Foreskin keratinocyte (primary cell): ENCODE measurements at places on chromosomes 13 and 19. TPM values are rescaled to one million over a fixed set of nuclear protein-coding genes. Genes with fewer than 3 reads are reported as not detected.

DNA sequence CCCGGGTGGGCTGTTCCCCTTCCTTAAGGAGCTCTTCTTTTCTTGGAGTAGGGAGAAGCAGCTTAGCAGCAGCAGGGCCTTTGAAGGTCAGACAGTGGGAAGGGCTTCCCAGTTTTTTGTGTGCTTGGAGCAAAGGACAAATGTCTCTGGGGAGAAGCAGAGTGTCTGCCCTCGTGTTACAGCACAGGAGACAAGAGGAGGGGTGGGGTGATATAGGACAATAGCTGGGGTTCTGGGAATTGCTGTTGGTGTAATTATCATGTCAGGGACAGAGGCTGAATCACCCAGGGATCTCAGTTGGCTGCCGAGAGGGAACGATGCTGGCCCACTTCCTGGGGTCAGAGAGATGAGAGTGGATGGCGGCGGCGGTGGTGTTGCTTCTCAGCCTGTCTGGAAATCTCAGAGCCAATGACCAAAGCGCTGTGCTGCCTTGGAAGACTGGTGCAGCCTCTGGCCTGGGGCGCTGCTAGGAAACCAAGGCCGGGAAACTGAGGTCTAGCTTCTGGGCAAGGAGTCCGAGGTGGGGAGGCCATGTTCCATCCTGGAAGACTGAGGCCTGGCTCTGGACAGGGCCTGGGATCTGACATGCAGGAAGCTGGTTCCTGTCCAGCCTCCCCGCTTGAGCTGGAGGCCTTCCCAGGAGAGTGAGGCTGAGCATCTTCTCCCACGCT lies 1.2 kb downstream of the INAFM1 start:
- DNase-seq: no peak

- no peak for DNase-seq
Measured at GRCh38 chr19:5595129-5595528, 27.4 kb upstream of the TINCR start.

DNA sequence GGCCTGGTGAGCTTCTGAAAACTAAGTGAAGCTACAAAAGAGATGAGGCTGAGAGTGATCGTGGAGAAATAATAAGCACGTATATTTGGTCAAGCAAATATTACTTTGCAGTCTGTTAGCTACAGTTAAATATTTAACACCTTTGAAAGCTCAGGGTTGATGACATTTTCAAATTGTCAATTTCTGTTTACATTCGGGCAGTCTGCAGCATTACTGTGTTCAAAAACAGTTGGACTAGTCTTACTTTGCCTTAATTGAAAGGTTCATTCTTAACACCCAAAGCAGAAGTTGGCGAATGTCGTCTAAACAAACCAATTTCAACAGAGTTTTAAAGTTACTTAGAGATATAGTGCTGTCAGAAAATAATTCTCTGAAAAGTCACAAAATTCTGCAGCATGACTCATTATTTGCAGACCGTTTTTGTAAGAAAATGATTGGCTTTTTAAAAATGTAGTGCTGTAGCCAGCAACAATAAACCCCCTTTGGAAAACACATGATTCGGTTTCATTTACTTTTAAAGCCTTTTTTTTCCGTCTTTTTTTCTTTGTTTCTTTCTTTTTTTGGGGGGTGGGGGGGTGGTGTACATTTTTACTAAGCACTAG lies 549.0 kb downstream of the GPC6 start:
- no peak for DNase-seq

DNA sequence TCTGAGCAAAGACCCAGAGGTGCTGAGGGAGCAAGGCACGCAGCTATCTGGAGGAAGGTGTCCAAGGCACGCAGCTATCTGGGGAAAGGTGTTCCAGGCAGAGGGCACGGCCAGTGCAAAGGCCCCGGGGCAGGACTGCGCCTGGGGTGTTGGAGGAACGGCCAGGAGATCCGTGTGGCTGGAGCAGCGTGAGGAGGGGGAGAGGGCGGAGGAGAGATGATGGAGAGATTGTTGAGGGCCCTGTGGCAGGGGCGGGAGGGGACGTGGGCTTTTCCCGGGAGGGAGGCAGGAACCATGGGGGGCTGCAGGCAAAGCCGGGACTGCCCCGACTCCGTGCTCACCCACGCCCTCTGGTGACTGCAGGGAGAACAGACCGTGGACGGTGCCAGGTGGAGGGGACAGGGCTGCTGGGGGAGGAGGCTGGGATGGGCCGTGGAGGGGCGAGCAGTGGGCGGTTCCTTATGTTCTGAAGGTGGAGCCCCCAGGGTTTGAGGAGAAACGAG lies 13.3 kb upstream of the MISP start:
- no peak for DNase-seq

DNA sequence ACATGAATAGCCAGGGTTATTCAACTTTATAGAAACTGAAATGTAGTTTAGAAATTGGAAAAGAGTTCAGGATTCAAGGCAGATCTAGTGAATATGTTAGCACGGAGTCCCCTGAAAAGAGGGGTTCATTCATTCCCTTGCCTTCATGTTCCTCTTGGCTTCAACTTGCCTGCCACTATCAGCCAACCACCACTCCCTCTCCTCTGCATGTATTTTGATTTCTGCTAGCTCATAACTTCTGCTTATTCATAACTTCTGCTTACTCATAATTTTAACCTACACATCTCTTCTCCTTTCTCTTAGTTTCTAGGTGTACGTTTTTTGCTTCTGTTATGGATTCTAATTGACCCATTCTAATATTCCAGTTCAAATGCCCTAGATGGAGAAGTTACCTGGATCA lies 5.5 kb upstream of the SERTM1 start:
- no peak for DNase-seq

DNA sequence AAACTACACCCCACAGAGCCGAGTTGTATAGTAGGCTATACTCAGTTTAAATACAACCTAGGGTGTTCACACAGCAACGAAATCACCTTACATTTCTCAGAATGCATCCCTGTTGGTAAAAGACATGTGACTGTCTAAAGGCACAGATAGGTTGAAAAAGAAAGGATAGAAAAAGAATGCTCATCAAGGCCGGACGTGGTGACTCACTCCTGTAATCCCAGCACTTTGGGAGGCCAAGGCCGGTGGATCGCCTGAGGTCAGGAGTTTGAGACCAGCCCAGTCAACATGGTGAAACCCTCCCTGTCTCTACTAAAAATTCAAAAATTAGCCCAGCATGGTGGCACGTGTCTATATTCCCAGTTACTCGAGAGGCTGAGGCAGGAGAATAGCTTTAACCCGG lies 3.8 kb upstream of the IL17D start:
- DNase-seq: no peak

- peak; percentile 20 for DNase-seq
Measured at GRCh38 chr19:49570138-49570856, 10.1 kb downstream of the NOSIP start.

DNA sequence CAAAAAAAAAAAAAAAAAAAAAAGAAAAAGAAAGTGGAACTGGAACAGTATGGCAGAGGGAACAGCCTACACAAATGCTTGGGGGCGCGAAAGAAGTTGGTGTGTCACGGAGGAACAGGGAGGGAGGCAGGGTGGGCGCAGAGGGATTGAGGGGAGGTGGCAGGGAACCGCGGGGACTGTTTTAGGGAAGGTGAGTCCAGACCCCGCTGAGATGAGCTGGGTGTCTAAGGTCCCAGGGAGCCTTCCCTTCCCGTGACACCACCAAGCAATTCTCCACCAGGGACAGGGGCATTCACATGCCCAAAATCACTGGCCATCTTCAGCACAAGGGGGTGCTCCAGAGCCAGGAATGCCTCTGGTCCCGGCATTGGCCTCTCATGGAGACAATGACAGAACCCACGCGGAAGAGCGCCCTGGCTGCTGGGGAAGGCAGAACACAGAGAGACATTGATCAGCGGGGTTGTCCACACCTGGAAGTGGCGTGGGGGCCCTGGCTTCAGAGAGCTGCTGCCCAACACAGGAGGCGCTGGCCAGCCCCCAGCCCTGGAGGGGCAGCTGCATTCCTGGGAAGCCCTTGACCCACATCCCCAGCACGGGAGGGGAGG lies 6.9 kb downstream of the PEAK3 start:
- no peak for DNase-seq

DNA sequence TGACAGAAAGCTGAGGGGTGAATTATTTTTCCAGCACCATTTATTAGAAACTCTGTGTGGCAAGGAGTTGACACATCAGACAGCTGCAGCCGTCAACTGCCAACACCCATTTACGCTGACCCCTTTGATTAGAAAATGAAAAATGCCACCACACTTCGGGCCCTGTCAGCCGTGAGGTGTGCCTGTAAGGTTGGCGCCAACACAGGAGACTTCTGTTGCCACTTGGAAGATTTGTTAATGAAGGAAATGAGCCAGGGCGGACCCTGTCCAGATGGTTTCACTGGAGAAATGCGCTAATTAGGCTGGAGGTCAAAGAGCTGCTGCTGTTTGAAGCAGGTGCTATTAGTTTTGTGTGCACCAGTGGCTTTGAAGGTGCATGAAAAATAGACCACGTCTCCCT lies 297.5 kb downstream of the MTUS2 start:
- DNase-seq: no peak

DNA sequence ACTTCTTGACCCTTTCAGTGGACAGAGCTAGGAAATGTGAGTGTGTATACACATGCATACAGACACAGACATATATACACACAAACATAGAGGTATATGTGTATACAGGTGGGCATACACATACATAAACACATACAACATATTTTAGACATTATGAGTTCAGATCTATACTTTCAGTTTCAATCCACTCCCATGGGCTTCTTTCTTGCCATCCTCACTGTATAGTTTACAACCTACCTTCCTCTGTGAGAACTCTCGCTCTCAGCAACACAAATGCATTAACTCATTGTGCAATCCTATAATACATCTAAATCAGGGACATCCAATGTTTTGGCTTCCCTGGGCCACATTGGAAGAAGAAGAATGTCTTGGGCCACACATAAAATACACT lies 21.2 kb upstream of the SCEL start:
- DNase-seq: no peak

DNA sequence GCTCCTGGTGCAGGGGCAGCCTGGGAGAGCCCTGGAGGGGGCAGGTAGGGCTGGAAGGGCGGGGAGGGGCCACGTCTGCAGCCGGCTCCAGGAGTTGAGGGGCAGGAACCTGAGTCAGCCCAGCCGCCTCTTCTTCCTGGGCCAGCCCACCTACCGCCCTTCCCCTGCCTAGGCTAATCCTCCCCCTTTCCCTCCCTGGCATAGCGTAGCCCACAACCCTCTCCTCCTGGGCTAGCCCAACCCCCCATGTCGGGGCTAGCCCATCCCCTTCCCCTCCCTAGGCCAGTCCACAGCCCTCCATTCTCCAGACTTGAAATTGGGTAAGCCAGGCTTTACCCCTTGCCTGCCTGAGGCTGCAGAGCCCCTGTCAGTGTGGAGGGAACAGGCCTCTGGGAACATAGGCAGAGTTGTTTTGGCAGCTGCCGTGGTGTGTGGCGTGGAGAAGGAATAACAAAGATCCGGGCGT lies 20.6 kb upstream of the WDR18 start:
- no peak for DNase-seq

DNA sequence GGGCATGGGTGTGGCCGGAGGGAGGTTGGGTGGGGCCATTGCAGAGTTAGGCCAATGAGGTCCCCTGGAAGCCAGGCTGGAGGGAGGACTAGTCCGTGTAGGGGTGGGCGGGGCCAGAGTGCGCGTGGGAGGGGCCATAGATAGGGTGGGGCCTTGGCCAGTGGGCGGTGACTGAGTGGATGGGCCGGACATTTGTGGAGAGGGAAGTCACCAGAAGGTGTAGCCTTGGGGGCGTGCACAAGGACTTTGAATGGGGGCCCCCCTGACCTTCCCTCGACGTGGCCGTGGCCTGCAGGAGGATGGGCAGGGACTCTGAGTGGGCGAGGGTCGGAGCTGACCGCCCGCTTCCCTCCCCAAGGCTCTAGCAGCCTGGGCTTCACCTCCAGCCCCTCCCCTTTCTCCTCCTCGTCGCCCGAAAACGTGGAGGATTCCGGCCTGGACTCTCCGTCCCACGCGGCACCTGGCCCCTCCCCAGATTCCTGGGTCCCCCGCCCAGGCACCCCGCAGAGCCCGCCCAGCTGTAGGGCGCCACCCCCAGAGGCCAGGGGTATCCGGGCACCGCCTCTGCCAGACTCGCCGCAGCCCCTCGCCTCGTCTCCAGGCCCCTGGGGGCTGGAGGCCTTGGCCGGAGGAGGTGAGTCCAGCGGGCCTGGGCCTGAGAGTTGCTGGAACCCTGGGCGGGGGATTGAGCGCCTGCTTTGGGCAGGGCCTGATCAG lies 16.5 kb upstream of the B3GNT3 start:
- no peak for DNase-seq

DNA sequence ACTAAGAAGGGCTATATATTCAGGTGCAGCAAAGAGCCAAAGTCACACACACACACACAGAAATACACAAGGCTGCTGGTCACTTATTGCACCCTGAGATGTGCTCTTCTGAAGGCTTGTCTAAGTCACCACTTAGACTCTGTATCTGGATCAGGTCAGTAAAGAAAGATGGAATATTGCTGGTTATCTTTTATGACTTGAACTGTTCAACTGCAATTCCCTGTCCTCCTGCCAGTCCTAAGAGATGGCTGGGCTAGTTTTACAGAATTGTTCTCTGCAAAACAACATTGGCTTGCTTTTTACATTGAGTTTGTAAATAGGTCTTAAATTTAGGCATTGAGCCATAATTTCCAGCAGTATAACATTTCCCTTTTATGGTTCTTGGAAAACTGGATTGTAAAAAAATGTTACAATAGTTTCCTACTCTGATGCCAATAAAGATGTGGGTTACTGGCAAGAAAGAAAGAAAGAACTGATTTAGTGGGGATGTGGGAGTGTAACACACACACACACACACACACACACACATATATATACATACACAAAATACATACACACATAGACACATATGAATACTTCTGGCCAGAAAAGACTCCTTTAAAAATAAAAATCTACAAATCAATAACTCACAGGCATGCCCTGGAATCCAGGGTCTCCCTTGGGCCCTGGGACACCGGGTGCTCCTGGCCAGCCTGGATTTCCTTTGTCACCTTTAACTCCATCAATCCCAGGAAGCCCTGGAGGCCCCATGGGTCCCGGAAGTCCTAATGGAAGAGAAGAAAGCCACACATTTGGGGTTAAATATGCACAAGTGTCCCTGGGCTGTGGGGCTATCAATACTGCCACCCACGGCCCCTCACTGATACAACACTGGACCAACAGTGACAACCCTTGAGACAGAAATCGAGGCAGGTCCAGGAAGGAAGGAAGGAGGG lies 137.7 kb downstream of the COL4A1 start:
- DNase-seq: no peak

- no peak for DNase-seq
Measured at GRCh38 chr13:96527497-96527896, 437.6 kb downstream of the HS6ST3 start.

DNA sequence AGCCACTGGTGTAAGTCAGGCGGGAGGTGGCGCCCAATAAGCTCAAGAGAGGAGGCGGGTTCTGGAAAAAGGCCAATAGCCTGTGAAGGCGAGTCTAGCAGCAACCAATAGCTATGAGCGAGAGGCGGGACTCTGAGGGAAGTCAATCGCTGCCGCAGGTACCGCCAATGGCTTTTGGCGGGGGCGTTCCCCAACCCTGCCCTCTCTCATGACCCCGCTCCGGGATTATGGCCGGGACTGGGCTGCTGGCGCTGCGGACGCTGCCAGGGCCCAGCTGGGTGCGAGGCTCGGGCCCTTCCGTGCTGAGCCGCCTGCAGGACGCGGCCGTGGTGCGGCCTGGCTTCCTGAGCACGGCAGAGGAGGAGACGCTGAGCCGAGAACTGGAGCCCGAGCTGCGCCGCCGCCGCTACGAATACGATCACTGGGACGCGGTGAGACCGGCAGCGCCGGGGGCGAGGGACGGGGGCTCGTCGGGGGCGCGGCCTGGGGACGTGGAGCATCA lies at the start of gene ALKBH7:
TSS of gene ALKBH7 (plus strand) at position 201 of the 502 bp plus-strand sequence. CDS start at position 228, 27 bp downstream.
- DNase-seq: peak; percentile 97

- DNase-seq: no peak
Measured at GRCh38 chr19:29872224-29872731, 60.5 kb downstream of the CCNE1 start.

GRCh38 chr13:37534181-37534580 lies 64.4 kb downstream of the POSTN start:
- peak; percentile 11 for DNase-seq

The OR10H3 gene
- polyA plus RNA-seq: not detected in 2 replicates

The PRRG2 gene
- 9.3 and 9.5 TPM in 2 replicates for polyA plus RNA-seq
